Vagina (tissue), 2 donors: ENCODE measurements at places on chromosomes 12 and 14.
A peak's percentile ranks its signal among the peaks of the same experiment; 100 is the strongest.

GRCh38 chr12:119828300-119828699, 48.8 kb downstream of the CIT start:
- no peaks in the 10 kb centered on the region for H3K4me1 ChIP-seq
- H3K27ac ChIP-seq: no peak overlapping the region
- H3K36me3 ChIP-seq: no peaks in the 10 kb centered on the region
- DNase-seq: no peak
- H3K4me3 ChIP-seq: no peak overlapping the region
- no peaks in the 10 kb centered on the region for H3K27me3 ChIP-seq

DNA sequence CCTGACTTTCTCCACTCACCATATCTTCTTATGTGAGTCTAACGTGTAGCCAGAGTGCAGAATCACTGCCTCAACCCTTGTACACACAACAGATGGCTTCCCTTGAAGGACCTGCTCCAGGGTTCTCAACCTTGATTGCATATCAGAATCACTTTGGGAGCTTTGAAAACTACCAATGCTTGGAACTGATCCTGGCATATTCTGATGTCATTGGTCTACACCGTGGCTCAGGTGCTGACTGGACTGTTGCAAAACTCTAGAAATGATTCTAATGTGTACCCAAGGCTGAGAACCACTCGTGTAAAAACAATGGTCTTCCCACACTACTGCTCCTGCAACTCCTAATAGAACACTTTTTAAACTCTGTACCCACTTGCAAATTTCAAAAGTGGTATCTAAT, 18.5 kb downstream of the TMEM132D start:
- no peaks in the 10 kb centered on the region for H3K36me3 ChIP-seq
- H3K4me3 ChIP-seq: no peak overlapping the region
- H3K27me3 ChIP-seq: no peaks in the 10 kb centered on the region
- no peak overlapping the region for H3K27ac ChIP-seq

DNA sequence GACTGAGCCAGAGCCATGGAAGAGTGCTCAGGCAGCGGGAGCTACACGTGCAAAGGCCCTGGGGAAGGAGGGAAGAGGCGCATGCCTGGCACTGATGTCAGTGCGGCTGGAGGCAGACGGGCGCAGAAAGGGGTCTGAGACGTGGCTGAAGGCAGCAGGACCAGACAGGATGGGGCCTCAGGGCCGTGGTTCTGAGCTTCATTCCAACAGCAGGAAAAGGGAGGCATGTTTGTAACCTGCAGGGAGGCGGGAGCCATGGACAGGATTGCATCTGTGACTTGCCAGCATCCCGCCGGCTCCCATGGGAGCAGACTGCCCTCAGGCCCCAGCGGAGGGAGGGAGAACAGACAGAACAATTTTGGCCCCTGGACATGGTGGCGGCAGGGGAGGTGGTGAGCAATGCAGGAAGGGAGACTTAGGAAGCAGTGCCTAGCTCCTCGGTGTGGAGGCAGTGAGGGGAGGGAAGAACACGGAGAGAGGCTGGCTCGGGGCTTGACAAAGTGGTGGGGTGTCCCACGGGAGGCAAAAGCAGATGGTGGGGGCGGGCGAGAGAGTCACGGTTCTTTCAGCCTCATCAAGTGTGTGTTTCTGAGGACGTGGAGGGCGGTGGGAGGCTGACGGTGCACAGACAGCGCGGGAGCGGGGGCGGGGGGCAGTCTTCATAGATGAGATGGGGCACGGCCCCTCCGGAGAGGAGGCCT, 33.3 kb upstream of the INF2 start:
- no peaks in the 10 kb centered on the region for H3K27me3 ChIP-seq
- DNase-seq: no peak
- H3K27ac ChIP-seq: no peak overlapping the region
- H3K36me3 ChIP-seq: no peaks in the 10 kb centered on the region
- no peaks in the 10 kb centered on the region for H3K4me1 ChIP-seq

DNA sequence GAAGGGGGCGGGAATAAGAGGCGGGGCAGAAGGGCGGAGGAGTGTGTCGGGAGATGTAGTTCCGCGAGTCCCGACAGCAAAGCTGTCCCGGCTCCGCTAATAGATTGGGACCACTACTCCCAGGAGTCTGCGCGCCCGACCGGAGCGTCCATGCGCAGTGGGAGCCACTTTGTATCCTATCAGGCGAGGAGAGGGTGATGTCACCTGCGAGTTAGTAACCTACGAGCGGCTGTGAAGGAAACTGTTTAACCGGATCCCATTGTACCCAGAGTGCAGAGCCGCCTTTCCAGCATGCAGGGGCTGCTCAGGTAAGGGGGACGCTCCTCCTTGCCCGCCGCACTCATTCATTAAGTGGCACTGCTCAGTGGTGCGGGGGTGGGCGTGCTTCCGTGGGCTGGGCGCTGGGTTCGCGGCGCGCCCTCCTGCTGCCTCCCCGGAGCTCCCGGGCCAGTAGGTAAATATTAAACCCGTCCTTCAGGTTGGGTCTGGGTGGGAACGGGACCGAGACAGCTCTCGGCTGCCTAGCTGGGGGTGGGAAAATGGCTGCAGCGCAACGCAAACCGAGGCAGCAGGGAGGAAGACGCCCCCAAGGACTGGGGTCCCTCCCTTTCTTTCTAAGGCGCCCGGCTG, at the start of gene DAAM1:
DAAM1 (plus strand) TSS at position 207 of the 630 bp plus-strand sequence. CDS start 74,811 bp downstream, outside the sequence.
- DNase-seq: peak; percentile 100
- no peaks in the 10 kb centered on the region for H3K36me3 ChIP-seq
- H3K27me3 ChIP-seq: no peaks in the 10 kb centered on the region
- peaks cover 49% of the 10 kb centered on the region for H3K4me1 ChIP-seq
